Tibial nerve (tissue), 4 donors: ENCODE measurements at places on chromosomes 13 and 19.

GRCh38 chr13:37968555-37968954 is 99.0 kb upstream of the TRPC4 start:
- no peak for DNase-seq

DNA sequence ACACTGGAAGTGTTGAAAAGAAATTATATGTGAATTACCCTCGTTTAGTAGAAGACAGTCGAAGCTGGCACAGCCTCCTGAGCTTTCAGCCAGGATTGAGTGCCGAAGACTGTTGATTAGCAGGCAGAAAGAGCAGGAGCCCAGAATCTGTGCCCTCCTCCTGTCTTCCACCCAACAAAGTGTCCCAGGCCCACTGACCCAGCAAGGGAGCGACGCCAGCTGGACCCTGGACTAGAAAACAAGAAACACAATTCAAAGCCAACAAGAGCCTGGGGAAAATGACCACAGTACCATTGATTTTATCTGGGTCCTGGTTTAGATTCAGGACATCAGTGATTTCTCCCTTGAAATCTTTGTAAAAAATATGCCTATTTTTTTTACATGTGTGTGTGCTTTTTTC is 120.7 kb downstream of the RXFP2 start:
- no peak for DNase-seq

DNA sequence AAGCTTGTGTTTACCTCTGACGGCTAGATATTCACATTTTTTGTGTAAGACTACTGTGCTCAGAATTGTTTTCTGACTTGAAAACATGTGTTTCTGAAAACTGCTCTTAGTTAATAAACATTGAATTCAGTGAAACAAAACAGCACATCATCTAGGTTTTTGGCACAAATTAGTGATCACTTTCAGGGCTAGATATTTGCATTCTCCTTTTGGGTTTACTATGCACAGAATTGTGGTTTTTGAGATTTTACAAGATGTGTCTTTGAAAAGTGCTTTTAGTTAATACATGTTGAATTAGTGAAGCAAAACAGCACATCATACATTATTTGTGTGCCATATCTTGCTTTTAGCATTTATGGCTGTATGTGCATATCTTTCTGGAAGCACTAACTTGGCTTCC is 8.2 kb upstream of the PARP4 start:
- DNase-seq: no peak

DNA sequence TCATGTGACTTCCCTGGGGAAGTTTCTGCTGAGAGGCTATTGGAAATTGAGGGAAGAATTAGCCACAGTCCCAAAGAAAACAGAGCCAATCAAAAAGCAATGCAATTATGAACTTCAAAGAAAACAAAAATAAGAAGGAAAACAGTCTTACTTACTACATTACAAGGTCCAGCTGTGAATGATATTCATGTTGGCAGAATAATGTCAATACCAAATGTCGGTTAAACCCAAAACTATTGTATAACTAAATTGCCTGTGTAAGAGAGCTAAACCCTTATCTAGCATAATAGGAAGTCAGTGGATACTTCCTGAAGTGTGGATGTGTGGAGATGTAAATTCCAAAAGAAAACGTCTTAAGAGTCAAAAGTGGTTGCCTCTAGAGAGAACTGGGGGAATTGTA is 12.4 kb downstream of the KL start:
- DNase-seq: no peak

DNA sequence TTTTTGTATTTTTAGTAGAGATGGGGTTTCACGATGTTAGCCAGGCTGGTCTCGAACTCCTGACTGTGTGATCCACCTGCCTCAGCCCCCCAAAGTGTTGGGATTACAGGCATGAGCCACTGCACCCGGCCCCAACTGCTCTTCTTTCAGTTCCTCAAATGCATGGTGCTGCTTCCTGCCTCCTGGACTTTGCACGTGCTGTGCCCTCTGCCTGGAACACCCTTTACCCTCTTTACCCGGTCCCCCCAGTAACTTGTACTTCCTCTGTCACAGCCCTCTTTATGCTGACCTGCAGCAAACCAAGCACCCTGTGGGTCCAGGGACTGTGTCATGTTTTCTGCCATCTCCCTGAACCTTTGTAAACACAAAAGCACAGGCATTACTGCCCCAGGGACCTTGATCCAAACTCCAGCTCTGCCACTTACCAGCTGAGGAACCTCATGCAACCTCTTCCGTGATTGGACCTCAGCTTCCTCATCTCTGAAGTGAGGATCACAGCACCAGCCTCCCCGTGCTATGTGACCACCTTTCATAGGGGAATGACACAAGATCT is 3.8 kb downstream of the BLVRB start:
- DNase-seq: no peak

GRCh38 chr19:18672044-18672451 is 11.4 kb upstream of the CRTC1 start:
- no peak for DNase-seq

GRCh38 chr13:111396457-111396856 is 76.0 kb downstream of the TEX29 start:
- no peak for DNase-seq

DNA sequence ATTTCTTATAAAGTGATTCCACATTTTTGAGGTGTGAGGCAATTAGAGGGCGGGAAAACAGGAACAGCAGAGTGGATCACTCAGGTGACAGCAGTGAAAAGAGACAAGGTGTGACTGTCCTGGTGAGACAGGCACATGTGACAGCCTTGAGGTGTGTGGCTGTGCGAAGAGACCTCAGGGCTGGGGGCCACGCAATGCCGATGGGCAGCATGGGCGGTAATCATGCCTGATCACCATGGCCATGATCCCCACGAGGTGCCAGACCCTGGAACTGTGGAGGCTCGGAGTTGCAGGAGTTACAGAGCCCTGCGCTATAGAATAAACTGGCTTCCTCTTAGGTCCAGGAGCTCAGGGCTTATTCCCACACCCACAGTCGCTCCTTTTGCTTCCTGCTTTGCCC is 2.0 kb downstream of the SPACA6 start:
- no peak for DNase-seq

GRCh38 chr13:43305416-43305815 is 282.0 kb downstream of the DNAJC15 start:
- DNase-seq: no peak

DNA sequence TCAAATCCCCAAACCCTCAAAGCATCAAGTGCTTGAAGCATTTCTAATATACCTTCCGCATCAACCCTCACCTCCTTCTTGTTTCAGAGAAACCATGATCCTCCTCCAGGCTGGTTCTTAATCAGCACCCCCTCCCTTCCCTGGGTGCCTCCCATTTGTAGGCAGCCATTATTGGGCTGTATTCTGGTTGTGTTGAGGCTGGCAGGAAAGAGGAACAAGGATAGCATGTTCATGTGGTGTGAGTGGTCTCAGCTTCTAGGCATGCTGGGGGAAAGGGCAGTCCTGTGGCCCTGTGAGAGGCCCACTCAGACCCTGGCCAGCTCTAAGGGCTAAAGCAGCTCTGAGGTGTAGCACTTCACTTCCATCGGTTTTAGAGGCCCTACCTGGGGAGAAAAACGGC is 18.9 kb upstream of the TRIM13 start:
- DNase-seq: no peak

- no peak for DNase-seq
These were observed 1.7 kb downstream of the ZNF160 start for GRCh38 chr19:53101518-53101917.

DNA sequence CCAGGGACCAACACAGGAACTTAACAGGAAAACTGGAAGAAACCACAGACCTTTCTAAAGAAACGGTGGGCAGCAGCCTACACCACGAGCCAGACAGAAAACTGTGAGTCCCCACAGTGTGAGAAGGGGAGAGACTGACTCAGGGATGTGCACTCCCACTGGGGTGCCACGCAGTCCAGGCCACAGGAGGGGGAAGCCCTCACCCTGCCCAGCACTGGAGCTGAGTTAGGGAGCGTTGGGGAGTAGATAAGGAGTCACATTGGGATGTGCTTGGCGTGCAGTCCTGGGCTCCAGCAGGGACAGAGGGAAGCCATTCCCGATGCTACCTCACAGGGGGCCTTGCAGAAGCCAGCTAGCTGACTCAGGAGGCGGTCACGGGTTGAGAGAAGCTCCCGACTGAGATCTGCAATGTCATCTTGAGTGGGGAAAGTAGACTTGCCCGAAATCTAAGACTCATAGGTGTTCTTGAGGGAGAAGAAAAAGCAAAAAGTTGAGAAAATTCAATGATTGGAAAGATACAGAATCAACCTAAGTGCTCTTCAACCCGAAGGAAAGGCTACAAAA is 17.3 kb downstream of the SIGLEC8 start:
- no peak for DNase-seq

GRCh38 chr13:45362939-45363338 is 22.0 kb upstream of the TPT1 start:
- no peak for DNase-seq

GRCh38 chr19:53537121-53537520 is 824 bp upstream of the ZNF331 start:
- no peak for DNase-seq

GRCh38 chr13:31530922-31531321 is 208.4 kb upstream of the RXFP2 start:
- no peak for DNase-seq

DNA sequence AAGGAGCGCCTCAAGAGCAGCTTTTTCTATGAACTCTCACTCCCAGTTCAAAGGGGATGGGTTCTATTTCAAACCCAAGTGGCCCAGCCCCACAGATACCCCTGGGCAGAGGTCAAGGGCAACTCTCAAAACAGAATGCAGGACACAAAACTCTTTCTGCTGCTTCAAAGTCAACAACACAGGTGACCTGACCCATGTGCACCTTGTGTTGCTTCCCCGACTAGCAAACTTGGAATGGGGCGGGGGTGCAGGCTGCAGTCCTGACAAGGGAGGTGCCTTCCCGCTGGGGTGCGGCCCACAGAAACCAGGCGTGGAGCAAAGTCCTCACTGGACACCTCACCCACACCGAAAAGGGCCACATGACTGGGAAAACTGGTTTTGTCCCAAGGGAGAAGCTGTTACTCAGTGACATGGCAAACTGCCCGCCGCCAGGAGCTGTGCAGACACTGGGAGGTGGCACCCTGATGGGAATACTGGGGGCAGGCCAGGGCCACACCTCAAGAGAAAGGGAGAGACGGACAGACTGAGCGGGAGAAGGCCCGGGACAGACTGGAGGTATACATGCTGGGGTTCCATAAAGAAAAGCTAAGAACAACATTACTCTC is 17.4 kb downstream of the ZC3H4 start:
- no peak for DNase-seq

- DNase-seq: no peak
These were observed 153.8 kb downstream of the PCDH9 start for GRCh38 chr13:67076378-67076777.

GRCh38 chr13:57825066-57825465 is 193.5 kb downstream of the PCDH17 start:
- DNase-seq: no peak

DNA sequence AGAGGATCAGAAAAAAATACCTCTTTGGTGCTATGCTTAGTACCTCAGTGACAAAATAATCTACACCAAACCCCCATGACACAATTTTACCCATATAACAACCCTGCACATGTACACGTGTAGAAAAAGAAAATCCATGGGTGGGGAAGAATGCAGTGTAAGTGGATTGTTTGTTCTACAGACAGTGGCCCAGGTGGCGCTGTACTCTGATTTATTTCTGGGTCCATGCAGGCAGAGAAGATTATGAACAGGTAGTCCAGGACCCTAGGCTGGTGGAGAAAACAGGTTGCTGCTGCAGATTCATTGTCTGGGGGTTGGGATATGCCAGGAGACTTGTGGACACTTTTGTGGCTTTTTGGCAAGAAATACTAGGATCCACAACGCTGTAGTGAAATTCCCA is 9.1 kb downstream of the ZNF100 start:
- DNase-seq: no peak

DNA sequence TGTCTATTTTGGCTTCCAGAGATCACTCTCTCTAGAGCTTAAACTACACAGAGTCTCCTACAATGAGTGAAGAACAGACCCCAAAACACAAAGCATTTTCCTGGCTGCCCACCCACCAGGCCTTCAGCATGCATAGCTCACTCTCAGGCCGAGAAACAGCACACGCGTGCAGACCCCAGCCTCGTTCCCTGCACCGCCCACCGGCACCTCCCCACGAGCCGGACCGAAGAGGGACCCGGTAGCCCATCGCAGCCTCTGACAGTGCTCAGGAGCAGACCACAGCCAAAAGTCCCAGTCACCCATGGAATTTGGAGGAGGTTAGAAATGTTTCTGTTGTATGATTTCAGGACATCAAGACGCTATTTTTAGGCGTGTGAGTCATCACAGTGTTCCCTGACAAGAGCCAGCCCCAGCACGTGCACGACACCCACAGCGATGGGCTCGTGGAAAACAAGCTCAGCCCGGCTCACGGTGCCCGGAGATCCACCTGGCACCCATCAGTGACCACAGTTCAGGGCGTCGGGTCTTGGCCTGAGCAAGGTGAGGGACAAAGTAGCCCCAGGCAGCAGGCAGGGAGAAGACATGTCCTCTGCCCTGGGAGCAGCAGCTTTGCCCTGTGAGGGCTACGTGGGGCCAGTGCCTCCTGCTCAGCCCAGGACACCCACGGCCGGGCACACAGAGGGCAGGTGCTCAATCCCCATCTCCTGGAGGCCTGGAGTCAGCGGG is 50.1 kb upstream of the SPACA7 start:
- no peak for DNase-seq

DNA sequence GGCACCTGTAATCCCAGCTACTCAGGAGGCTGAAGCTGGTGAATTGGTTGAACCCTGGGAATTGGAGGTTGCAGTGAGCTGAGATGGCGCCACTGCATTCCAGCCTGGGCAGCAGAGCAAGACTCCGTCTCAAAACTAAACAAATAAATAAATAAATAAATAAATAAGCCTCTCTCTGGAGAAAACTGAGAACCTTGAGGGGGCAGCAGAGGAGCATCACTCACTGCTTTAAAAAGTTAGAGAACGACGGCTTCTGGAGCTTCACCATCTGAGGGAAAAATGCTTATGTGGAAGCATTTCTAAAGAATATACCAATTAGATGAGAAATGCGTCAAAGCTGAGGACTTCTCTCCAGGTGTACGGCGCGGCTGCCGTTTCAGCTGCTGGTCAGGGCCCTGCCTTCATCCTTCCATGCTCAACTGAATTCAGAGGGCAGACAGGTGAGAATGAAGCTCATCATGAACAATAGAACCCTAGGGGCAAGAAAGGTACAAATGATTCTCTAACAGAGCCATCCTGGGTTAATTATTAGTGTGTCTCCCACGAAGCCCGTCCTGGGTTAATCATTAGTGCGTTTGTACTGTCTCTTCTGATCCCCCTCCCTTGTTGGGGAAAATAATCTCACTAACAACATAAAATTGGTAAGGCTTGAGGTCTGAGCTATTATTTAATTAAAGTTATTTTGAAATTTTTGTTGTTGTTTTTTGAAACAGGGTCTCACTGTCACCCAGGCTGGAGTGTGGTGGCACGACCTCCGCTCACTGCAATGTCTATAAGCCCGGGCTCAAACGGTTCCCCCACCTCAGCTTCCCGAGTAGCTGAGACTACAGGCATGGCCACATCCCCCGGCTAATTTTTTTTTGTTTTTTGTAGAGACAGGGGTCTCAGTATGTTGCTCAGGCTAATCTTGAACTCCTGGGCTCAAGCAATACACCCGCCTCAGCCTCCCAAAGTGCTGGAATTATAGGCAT is 80.1 kb downstream of the IPO5 start:
- DNase-seq: peak; percentile 20
